Activated T-helper 2 cell treated with anti-CD3 and anti-CD28 coated beads, Interferon-gamma antibody, Interleukin-2, Interleukin-4, amounts not matched to agents 10 μg/mL and 5 μg/mL and 100 μg/mL, durations not matched to agents 14 hours and 24 hours and 36 hours (primary cell): ENCODE measurements at places on chromosomes 13 and 19. TPM values are rescaled to one million over a fixed set of nuclear protein-coding genes. Genes with fewer than 3 reads are reported as not detected.

DNA sequence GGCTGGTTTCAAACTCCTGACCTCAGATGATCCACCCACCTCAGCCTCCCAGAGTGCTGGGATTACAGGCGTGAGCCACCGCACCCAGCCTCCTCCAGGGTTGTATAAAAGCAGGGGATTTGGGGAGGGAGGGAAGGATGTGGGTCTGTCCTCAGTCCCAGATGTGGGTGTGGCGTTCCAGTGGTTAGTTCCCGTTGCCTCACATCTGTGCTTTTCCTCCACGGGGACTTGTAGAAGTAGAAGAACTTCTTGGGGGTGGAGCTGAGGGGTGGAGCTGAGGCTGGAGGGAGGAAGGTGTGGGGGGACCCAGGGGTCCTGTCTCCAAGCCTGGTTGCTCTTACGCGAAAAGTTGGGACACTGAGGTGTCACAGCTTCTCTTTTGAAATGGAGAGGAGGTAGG is 514 bp upstream of the MCEMP1 start:
- DNase-seq = no peak

UBE2L5 gene
- not detected in 2 replicates for total RNA-seq

DNA sequence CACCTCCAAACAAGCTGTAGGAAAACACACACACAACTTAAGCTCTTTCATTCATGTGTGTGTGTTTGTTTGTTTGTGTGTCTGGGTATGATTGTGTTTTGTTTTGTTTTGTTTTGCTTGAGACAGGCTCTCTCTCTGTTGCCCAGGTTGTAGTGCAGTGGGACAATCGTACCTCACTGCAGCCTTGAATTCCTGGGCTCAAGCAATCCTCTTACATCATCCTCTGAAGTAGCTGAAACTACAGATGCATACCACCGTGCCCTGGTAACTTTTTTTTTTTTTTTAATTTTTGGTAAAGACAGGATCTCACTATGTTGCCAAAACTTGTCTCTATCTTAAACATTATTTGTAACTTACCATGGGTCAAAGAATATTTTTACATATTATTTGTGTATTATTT is 431.7 kb downstream of the SLITRK1 start:
- DNase-seq = no peak

KLHL1 gene
- total RNA-seq = not detected in 2 replicates

GRCh38 chr19:30744741-30745475 is 372.7 kb downstream of the ZNF536 start:
- no peak for DNase-seq

- DNase-seq = no peak
Observed at GRCh38 chr13:70388935-70389334, 280.7 kb upstream of the KLHL1 start.

SPART gene
- 31.7 and 32.0 TPM in 2 replicates for total RNA-seq

DNA sequence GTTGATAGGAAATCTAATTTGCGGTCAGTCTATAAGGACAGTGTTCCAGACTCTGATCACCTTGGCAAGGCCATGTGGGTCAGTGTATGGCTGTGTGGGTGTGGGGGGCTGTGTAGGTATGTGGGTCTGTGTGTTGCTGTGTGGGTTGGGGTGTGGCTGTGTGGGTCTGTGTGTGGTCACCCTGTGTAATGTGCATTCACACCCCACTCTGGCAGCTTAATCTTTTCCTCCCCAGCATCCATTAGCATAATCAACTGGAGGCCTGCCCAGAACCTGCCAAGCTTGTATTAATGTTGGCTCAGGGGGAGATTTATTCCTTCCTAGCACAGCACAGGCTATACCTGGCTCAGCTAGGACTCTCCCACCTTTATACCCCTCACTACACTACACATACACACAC is 203.2 kb downstream of the TUBA3C start:
- DNase-seq = no peak

GRCh38 chr19:11693505-11694499 is 44.9 kb downstream of the ZNF823 start:
- no peak for DNase-seq

ATP8B3 gene
- 11.3 and 11.5 TPM in 2 replicates for total RNA-seq

- no peak for DNase-seq
Observed at GRCh38 chr13:92842145-92842544, 384.5 kb upstream of the GPC6 start.
